Activated CD4-positive, alpha-beta T cell treated with anti-CD3 and anti-CD28 coated beads, Interleukin-2, amount 50 U/mL, for 1 hour (primary cell): ENCODE measurements at places on chromosomes 4 and X.

DNA sequence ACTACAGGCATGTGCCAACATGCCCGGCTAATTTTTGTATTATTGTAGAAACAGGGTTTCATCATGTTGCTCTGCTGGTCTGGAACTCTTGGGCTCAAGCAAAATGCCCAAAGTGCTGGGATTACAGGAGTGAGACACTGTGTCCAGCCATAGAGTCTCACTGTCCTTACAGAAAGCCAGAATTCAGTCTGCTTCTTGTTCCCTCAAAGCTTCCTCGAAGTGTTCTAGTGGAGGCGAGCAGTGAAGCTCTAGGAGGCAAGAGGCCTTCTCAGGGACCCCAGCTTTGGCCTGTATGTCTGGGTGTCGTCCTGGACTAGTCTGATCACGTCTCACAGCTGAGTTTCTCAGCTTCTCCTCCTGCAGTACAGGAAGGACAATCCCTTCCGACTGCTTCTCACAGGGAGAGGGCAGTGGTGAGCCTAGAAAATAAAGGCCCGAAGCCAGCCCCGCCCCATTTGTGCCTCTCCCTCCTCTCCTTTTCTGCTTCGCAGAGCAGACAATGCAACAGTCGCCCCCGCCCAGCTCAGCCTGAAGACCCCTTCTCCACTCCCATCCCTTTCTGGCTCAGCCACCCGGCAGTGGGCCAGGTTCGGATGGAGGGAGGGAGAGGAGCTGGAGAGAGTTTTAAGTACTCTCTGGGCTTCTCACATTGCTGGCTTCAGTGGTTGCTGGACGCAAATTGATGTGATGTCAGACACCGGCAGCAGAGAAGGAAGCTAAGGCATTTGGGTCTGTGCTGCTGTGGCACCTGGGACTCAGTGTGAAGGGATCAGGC lies 11.1 kb upstream of the FAM3A start:
- DNase-seq: peak; percentile 52

- DNase-seq: no peak
These were observed 60.4 kb upstream of the CRMP1 start for GRCh38 chr4:5952975-5953951.

GRCh38 chr4:146098397-146098796 lies 77.1 kb upstream of the LSM6 start:
- DNase-seq: no peak

DNA sequence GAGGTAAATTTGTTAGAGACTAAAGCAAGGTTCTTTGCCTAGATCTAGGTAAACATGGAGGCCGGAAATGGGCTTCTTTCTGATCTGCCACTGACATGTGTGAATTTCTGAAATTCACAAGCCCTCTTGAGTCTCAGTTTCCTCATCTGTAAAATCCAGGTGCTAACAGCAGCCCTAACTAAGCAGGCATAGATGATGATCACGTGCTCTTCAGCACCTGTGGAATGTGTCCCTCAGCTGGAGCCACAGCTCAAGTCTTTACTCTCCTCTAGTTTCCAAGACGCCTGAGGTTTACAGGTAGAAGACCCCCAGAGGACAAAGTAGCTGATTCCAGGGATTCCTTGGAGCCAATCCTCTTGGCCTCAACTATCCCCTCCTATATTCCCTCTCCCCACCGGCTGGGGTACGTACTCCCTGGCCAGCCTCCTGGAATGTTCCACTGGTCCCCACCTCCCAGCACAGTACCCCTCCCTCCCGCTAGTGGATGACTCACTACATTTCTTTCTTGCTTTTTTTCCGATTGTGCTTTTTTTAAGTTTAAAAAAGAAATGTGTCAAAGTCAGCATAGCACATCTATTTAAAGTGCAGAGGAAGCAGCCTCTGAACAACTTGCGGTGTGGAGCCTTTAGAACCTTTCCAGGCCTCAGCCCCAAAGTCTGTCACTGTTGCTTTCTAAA lies 98.4 kb downstream of the PHKA2 start:
- no peak for DNase-seq

DNA sequence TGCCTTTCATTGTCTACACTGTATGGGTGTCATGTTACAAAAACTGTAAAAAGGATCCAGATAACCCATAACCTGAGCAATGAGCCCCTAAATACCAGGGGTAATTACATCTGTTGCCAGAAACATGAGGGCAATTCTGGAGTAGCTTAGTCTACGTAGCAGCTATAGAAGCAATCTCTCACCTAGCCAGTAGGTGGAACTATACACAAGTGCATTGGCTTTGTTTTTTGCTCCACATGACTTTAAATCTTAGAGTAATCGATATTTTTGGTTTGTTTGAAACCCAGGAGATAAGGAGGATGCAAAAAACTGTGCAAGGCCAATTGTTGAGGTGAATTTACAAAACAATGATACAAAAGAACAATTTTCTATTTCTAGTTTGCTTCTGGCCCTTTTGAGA lies 57.5 kb downstream of the GPR82 start:
- DNase-seq: no peak

DNA sequence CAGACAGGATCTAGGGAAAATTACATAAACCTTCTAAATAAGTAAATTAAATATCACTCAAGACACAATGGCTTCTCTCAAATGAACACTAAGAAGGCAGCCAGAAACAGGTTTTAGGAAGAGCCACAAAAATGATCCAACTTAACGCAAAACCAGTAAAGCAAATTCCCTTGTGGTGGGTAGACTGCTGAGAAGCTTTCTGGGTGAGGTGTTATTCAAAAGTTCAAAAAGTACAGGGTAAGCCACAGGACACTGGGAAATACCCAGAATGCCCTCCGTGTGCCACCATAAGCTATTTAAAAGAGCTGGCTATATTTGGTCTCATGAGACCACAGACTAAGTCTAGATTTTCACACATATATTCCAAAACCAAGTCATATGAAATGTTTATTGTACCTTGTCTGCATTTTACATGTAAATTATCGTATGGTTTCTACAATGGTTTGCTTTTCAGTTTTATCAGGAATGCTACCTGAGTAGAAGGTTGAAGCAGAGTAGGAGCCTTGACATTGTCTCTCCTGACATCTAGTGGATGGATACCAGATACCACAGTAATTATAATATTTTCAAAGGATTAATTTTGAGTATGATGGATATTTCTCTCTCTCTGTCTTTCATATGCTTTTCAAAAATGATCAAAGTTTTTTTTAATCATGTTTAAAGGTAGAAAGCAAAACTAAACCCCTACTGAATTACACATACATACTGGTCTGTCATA lies 109.3 kb upstream of the KLHL13 start:
- DNase-seq: no peak

DNA sequence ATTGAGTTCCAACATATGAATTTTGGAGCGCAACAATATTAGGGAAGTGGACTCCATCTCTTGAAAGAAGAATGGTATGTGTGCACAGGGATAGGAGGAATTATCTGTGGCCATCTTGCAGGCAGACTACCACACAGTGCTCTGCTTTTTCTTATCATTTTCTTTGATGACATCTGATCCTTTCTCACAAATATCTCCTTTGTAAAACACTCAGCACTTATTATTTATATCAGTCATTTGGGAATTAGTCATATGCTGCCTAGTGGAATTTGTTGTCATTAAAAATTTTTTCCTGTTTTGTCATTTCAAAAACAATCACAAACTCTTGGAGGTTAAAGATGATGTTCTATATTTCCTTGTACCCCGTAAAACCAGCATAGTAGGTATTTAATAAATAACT lies 444.3 kb upstream of the ATOH1 start:
- DNase-seq: no peak

- no peak for DNase-seq
These were observed 67.3 kb upstream of the MAGEB18 start for GRCh38 chrX:26070882-26071281.

DNA sequence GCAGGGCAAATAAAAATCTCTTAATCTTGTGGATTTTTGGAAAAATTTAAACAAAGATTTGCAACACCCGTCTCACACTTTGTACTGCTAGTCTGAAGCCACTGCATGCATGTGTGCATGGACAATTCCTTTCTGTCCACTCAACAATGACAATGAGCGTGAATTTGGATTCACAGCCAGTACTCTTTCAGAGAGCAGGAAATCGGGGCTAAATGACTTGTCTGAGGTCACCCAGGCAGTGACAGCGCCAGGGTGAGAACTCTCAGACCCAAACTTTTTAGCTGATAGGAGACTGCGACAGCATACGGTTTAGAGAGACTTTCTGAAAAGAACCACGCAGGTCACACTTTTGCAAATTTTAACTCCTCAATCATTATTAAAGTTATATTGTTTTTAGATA lies 90.9 kb downstream of the ZNF827 start:
- no peak for DNase-seq
